ENCODE measurements at places on chromosomes 3 and 15. TPM values are rescaled to one million over a fixed set of nuclear protein-coding genes. Genes with fewer than 3 reads are reported as not detected.

The CCR3 gene
- total RNA-seq, result 0.16 TPM

The DISP2 gene
- 0.52 TPM for total RNA-seq

The TMIE gene
- total RNA-seq, result 0.23 TPM

The CSPG4 gene
- not detected for total RNA-seq

The TLR9 gene
- total RNA-seq, result not detected

The ZNF620 gene
- total RNA-seq, result 6.9 TPM

The AGBL1 gene
- not detected for total RNA-seq

The EFCC1 gene
- total RNA-seq, result 0.07 TPM

The MFGE8 gene
- total RNA-seq, result 37.4 TPM

The CPLX3 gene
- total RNA-seq, result 0.25 TPM

The NEDD4 gene
- total RNA-seq, result 8.7 TPM

The PIGX gene
- 66.9 TPM for total RNA-seq

The ITIH3 gene
- not detected for total RNA-seq

The TMEM266 gene
- total RNA-seq, result not detected

The LRRC57 gene
- 24.3 TPM for total RNA-seq

The SPATA12 gene
- not detected for total RNA-seq

The TEX55 gene
- not detected for total RNA-seq

The PCSK6 gene
- 3.3 TPM for total RNA-seq

The ISL2 gene
- total RNA-seq, result 0.59 TPM

The CP gene
- total RNA-seq, result not detected

The ISG20 gene
- 71.3 TPM for total RNA-seq

The CPNE9 gene
- 0.36 TPM for total RNA-seq

The IL17RE gene
- 0.36 TPM for total RNA-seq

The IGSF10 gene
- not detected for total RNA-seq

The SLC22A13 gene
- 0.93 TPM for total RNA-seq

The REC114 gene
- not detected for total RNA-seq

The UBA7 gene
- total RNA-seq, result 218 TPM

The SLC51B gene
- total RNA-seq, result not detected

The RBMS3 gene
- 0.41 TPM for total RNA-seq

The PRRT3 gene
- total RNA-seq, result 6.2 TPM

The P2RY1 gene
- total RNA-seq, result 1.7 TPM

The CPNE4 gene
- total RNA-seq, result not detected

The SI gene
- total RNA-seq, result not detected

The SST gene
- total RNA-seq, result not detected

The PP2D1 gene
- total RNA-seq, result not detected

The RTP1 gene
- not detected for total RNA-seq

The FSIP1 gene
- 0.32 TPM for total RNA-seq

The ZKSCAN7 gene
- total RNA-seq, result 0.61 TPM

The BOC gene
- total RNA-seq, result 0.05 TPM

The C15orf61 gene
- total RNA-seq, result 4.6 TPM

The ZNF662 gene
- 0.93 TPM for total RNA-seq

The GOLGA8O gene
- total RNA-seq, result 5.3 TPM

The DNAJA4 gene
- total RNA-seq, result 39.2 TPM

The ASB14 gene
- total RNA-seq, result not detected

The POLR2M gene
- 51.6 TPM for total RNA-seq

The CPN2 gene
- not detected for total RNA-seq

The MCF2L2 gene
- 4.3 TPM for total RNA-seq

The CKMT1A gene
- total RNA-seq, result not detected

The LSAMP gene
- not detected for total RNA-seq

The HLTF gene
- total RNA-seq, result 26.6 TPM

The NMNAT3 gene
- 0.80 TPM for total RNA-seq

The GASK1A gene
- total RNA-seq, result 0.09 TPM

The DUOXA2 gene
- total RNA-seq, result not detected

The SLC38A3 gene
- total RNA-seq, result not detected
